Panc1 (cell line): ENCODE measurements at places on chromosomes 16 and 17. TPM values are rescaled to one million over a fixed set of nuclear protein-coding genes. Genes with fewer than 3 reads are reported as not detected.

Gene ST6GALNAC1
- total RNA-seq: 0.15 TPM

DNA sequence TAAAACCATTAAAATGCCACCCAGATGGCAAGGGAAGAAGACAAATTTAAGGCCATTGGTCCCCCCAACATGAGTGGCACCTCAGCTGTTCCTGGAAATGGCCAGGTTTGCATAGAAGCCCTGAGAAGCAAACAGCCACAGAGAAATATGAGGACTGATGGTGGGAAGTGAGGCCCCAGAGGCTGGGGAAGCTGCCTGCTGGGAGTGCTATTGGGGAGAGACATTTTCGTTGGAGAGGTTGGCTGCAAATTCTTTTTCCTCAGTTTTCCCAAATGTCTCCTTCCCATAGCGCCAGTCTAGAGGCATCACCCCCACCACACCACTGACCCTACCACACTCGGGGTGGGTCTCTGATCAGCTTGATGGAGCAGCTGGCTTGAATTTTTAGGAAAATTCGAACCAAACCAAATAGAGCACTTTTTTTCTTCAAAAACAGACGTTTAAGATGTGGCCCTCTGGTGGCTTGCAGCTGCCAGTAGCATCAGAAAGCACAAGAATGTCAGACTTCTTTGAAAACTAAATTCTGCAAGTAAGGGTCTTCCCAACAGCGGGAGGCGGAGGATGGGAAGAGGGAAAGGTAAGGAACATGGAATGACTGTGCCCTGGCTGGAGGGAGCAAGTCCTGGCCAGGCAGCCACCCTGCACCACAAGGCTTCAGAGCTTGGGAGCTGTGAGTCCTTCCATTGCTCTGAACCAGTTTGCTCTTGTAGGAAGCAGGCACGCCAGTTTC lies 13.2 kb upstream of the SLC12A3 start:
- H3K4me3 ChIP-seq: no peak overlapping the region
- H3K27me3 ChIP-seq: no peaks in the 10 kb centered on the region
- no peak for DNase-seq
- H3K36me3 ChIP-seq: no peaks in the 10 kb centered on the region

GRCh38 chr16:11465675-11466074 lies 120.4 kb downstream of the RMI2 start:
- no peak overlapping the region for H3K4me3 ChIP-seq
- H3K36me3 ChIP-seq: no peaks in the 10 kb centered on the region
- no peak overlapping the region for H3K27ac ChIP-seq
- H3K27me3 ChIP-seq: no peaks in the 10 kb centered on the region
- H3K4me1 ChIP-seq: no peaks in the 10 kb centered on the region
- DNase-seq: no peak

DNA sequence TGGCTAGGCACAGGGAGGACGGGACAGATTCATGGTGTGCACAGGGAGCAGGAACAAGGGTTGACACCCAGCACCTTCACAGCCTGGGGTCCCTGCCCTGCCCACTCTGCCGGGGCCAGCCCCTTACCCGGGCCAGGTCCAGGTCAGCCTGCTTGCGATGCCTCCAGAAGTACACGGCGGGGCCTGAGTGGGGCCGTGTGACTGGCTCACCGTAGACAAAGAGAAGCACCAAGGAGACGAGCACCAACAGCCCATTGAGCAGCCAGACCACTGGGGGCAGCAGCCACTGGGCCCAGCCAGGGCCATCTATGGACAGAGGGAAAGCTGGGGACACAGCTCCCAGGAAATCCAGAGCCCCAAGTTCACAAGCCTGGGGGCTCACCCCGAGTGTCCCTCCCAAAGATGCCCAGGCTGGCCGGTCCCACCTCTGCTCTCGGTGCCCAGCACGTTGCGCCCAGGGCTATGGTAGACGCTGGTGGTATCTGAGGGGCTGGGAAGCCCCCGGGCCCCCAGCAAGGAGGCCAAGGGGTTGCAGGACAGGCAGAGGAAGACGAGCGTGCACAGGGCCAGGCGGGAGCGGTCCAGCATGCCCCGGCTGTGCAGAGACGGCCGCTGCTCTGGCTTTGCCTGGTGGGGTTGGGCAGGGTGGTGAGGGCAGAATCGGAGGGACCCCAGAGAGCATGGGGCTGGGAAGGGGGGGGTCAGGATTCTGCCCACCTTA lies 19.8 kb downstream of the SREBF1 start:
- DNase-seq: no peak
- no peak overlapping the region for H3K4me3 ChIP-seq
- no peaks in the 10 kb centered on the region for H3K27me3 ChIP-seq
- H3K27ac ChIP-seq: no peak overlapping the region
- peaks cover 66% of the 10 kb centered on the region for H3K4me1 ChIP-seq
- H3K36me3 ChIP-seq: no peaks in the 10 kb centered on the region; the same call in 1 of the 2 replicates

GRCh38 chr16:78890373-78890895 lies 710.1 kb downstream of the MAF start:
- no peak for DNase-seq
- H3K36me3 ChIP-seq: no peaks in the 10 kb centered on the region
- H3K4me3 ChIP-seq: no peak overlapping the region
- no peaks in the 10 kb centered on the region for H3K27me3 ChIP-seq
- no peaks in the 10 kb centered on the region for H3K4me1 ChIP-seq

DNA sequence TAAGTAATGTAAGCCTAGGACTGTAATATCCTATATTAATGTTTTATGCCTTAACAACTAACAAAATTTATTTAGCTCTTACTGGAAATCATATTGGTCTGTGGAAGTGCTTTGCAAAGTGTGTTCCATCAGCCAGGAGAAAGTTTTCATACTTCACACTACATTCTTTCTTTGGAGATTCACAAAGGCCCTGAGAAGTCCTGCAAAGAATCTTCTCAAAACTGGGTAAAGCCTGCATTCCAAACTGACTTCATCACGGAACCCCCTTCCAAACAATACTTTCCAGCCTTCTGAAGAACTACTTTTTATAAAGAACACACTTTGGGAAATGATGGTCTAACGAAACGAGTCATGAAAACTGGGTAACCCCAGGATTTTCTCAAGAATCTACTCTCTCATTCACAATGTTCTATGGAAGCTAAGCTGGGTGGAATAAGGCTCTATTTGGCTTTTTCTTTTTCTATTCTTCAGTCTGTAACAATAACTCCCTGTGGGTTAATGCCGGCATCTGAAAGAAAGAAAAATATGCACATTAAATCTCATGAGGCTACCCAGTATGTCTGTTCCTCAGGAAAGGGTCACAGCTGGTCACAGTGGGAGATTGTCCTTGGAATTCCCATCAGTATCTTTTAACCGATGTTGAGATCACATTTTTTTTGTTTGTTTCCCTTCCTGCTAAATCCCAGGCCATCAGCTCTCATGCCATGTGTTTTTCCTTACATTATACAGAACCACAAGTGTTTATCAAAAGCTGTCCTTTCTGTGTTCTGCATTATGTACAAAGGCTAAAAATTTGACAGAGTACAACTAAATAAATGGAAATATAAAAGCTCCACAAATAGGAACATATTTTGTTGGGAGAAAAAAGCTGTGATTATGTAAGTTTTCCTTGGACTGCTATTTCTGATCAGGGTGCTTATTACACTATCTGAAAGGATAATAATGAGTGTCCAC lies 12.8 kb upstream of the AKAP1 start:
- no peak for DNase-seq
- H3K27ac ChIP-seq: no peak overlapping the region
- no peak overlapping the region for H3K4me3 ChIP-seq
- no peaks in the 10 kb centered on the region for H3K36me3 ChIP-seq
- H3K4me1 ChIP-seq: no peaks in the 10 kb centered on the region

- no peak overlapping the region for H3K27ac ChIP-seq
- no peak overlapping the region for H3K4me3 ChIP-seq
- DNase-seq: no peak
- peaks cover 2% of the 10 kb centered on the region; the same call in 1 of the 2 replicates for H3K27me3 ChIP-seq
These were observed 112.1 kb upstream of the FOXF1 start for GRCh38 chr16:86398201-86398600.
